IMR-90 (cell line): ENCODE measurements at places on chromosomes 1 and 21.
A peak's percentile ranks its signal among the peaks of the same experiment; 100 is the strongest.

DNA sequence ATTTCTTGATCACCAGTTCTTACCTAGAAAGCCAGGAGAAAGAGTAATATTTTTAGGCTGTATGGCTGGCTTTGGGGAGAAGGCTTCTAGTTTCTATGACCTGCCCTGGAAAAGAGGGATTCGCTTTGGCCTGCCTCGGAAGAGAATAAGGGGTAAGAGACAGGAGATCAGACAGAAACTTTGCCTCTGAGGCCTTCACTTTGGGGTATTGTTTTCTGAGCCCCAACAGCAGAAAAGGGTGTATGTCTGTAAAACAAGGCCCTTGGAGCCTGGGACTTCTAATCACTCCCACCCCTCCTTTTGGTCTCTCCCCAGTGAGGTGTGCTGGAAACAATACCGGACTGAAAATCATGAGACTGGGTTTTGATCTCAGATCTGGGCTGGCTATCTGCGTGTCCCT, 5.1 kb downstream of the SLC45A3 start:
- no peaks in the 10 kb centered on the region for H3K27me3 ChIP-seq
- peaks cover 12% of the 10 kb centered on the region for H3K4me1 ChIP-seq
- no peak overlapping the region for H3K4me3 ChIP-seq
- H3K36me3 ChIP-seq = no peaks in the 10 kb centered on the region
- no peak for DNase-seq

DNA sequence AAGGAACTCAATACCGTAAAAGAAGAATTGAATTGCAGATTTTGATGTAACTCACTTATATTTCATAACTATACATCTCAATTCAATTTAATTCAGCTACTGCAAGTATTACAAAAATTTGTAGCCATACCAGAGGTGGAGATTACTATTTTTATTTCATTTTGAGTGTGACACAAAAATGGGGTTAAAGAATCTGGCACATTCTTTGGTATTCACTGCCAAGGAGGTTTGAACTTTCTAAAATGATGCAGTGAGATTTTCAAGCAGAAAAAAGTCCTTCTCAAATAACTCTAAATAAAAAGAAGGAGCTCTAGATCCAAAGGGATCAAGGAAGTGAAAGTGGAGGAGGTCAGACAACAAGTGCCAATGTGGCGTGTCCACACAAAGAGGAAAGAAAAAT, 569.0 kb downstream of the DPYD start:
- peaks cover 1% of the 10 kb centered on the region; the same call in 1 of the 2 replicates for H3K4me1 ChIP-seq
- no peak overlapping the region for H3K4me3 ChIP-seq
- DNase-seq = no peak

- H3K36me3 ChIP-seq = no peaks in the 10 kb centered on the region; the same call in none of the 2 replicates
- no peak for DNase-seq
- H3K27ac ChIP-seq = peak overlapping the region; percentile 96
- peak overlapping the region; percentile 98 for H3K4me3 ChIP-seq
- H3K27me3 ChIP-seq = no peaks in the 10 kb centered on the region
These were observed 1.9 kb downstream of the ZBTB7B start for GRCh38 chr1:155004352-155005075.

DNA sequence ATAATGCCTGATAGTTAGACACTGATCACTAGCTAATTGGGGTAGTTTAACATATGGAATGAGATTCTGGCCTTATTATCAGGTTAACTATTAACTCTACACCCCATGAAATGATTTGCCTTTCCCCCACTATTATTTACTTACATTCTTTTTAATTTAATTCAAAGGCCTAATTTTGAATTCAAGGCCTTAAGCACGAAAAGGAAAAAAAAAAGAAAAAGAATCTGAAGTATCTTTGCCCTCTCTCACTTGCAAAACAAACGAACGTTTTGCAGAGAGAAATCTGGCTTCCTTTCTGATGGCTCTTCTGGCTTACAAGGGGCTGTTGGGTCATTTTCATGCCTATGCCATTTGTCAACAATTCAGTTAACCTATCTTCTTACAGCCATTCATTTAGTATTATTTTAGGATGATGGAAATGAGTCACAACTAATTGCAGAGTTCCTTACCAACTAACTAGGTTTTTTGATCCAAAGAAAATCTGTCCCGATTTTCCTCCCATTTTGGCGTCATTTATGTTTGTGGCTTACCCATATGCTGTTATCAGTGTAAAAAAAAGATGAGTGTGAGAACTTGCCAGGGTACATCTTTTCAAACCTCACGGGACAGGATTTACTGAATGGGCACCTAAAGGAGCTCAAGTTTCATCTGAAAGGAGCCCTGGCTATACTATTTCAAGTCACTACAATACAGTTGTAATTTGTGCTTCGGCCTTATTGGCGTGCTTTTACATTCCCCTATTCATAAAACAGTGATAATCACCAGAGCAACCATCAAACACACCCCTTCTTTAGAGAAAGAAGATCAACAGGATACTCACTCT, 1.9 kb upstream of the ERRFI1 start:
- no peaks in the 10 kb centered on the region; the same call in 1 of the 2 replicates for H3K36me3 ChIP-seq
- DNase-seq = peak; percentile 92
- peak overlapping the region; percentile 95 for H3K27ac ChIP-seq
- peak overlapping the region; percentile 15; the same call in 1 of the 2 replicates for H3K4me3 ChIP-seq
- peaks cover 12% of the 10 kb centered on the region for H3K4me1 ChIP-seq
- H3K27me3 ChIP-seq = no peaks in the 10 kb centered on the region

GRCh38 chr21:38671773-38672172, 134.0 kb upstream of the ETS2 start:
- no peaks in the 10 kb centered on the region for H3K4me1 ChIP-seq
- H3K4me3 ChIP-seq = no peak overlapping the region
- peaks cover 84% of the 10 kb centered on the region for H3K27me3 ChIP-seq
- DNase-seq = no peak
- no peaks in the 10 kb centered on the region for H3K36me3 ChIP-seq

GRCh38 chr1:216883518-216883917, 160.3 kb upstream of the ESRRG start:
- H3K4me3 ChIP-seq = no peak overlapping the region
- H3K4me1 ChIP-seq = peaks cover 2% of the 10 kb centered on the region; the same call in 1 of the 2 replicates
- no peaks in the 10 kb centered on the region for H3K27me3 ChIP-seq
- no peaks in the 10 kb centered on the region for H3K36me3 ChIP-seq
- DNase-seq = no peak

- H3K4me3 ChIP-seq = no peak overlapping the region
- no peak for DNase-seq
- no peak overlapping the region for H3K27ac ChIP-seq
- no peaks in the 10 kb centered on the region for H3K36me3 ChIP-seq
- H3K27me3 ChIP-seq = peaks cover 34% of the 10 kb centered on the region
These were observed 24.9 kb upstream of the TMEM52 start for GRCh38 chr1:1943834-1944570.

- H3K27me3 ChIP-seq = no peaks in the 10 kb centered on the region
- H3K4me3 ChIP-seq = no peak overlapping the region
- no peak overlapping the region for H3K27ac ChIP-seq
- H3K4me1 ChIP-seq = no peaks in the 10 kb centered on the region
- no peaks in the 10 kb centered on the region for H3K36me3 ChIP-seq
- DNase-seq = no peak
These were observed 49.9 kb downstream of the CHRM3 start for GRCh38 chr1:239436286-239436685.
